ENCODE measurements at places on chromosomes 1 and 21.

DNA sequence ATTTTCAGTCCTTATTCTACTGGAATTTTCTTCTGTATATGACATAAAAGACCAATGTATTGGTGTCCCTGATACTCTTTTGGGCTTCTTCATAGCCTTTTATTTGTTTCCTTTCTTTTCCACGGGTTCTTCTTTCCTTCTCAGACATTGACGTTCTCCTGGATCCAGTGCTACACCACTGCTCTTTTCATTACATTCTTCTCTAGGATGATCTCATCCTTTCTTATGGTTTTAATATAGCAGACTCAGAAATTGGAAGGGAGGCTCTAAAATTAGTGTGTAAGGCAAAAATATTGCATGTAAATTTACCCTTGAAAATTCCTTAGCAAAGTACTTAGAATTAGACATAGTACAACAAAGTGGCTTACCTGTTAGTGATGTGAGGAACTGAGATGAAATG is 65.3 kb downstream of the SELENOF start:
- no peak for DNase-seq

- no peak for DNase-seq
Measured at GRCh38 chr1:109559995-109560394, 11.6 kb downstream of the GNAI3 start.

- no peak for DNase-seq
Measured at GRCh38 chr1:78475888-78476610, 14.7 kb upstream of the PTGFR start.

GRCh38 chr1:15236746-15237145 is 10.3 kb upstream of the FHAD1 start:
- no peak for DNase-seq

DNA sequence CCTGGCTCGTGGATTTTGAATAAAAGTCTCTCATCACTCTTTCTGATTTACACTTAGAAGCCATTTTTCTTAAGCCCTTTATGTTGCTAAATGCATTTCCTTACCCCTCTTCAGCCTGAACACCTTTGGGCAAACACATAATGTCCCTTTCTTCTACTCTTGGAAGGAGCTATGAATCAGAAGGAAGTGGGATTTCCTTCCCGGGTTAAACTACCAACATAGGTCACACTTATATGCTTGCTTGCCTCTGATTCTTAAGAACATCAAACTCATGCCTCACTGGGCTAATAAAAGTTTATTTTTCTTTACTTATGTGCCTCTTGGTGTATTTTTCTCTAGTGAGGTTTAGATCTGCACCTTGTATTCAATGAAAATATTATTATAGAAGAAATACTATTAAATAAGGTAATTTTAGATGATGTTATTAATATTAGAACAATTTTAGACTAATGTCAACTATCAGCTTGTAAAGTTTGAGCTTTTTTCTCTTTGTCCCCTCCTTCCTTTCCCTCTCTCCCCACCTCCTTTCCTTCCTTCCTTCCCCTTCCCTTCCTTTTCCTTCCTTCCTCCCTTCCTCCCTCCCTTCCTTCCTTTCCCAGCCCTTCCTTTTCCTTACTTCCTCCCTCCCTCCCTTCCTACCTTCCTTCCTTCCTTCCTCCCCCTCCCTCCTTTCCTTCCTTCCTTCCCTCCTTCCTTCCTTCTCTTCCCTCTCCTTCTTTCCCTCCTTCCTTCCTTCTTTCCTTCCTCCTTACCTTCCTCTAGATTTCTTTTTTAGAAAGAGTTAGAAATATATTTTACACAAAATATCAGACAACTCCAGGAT is 66.5 kb upstream of the KCNJ6 start:
- no peak for DNase-seq

DNA sequence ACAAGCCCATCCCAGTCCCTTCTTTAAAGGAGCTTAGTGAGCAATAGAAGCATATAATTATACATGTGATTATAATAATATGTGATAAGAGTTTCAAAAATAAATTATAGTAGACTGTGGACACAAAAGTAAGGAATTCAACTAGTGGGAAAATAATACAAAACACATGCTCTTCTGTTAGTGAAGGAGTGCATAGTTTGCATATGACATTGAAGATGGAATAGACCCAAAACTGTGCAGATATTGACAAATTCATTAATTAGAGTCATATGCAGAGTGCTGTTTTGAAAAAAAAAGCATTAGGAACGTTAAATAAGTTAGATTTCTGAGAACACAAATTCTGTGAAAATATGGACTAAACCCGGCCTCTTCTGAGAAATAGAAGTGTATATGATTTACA is 278.8 kb downstream of the ASTN1 start:
- no peak for DNase-seq

GRCh38 chr1:109248797-109249629 is at the start of gene CELSR2:
CELSR2 (plus strand) TSS chr1:109249539; CDS start chr1:109250080, 541 bp downstream.
- DNase-seq = peak; percentile 75

- no peak for DNase-seq
Measured at GRCh38 chr1:46508757-46509156, 19.1 kb downstream of the DMBX1 start.

DNA sequence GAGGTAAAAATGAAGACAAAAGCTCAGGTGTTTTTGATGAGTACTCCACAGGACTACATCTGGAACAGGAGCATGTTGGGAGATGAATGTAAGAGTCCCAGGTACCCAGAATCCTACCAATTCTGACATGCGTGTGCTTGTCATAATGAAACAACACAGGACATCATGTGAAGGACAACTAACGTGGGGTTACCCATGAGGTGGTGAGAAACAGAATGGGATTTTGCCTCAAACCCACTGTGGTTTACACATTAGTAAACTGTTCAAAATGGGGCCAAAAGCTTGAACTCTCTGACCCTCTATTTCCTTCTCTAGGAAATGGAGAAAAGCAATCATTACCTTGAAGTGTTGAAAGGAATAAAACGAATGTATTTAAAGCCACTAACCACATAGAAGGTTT is 266.2 kb downstream of the RGS7 start:
- DNase-seq = no peak

GRCh38 chr1:64476251-64476952 is 6.5 kb downstream of the CACHD1 start:
- DNase-seq = no peak

- no peak for DNase-seq
Measured at GRCh38 chr1:11061652-11062365, 2.0 kb upstream of the SRM start.

DNA sequence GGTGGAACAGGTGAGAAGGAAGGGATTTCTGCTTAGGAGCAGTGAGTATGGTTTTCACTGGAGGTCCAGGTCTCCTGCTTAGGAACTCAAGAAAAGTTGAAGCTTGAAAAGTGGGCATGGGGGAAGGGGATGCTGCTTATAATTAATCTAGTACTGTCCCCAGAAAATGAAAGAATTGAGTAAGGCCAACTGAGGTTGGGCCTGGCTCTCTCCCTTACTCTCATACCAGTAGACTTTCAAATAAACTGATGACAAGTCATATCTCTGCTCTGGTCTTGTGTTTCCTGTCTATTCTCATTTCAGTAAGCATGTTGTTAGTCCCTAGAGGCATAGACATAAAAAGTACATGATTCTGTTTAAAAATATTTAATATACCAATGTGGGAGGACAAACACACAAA is 26.4 kb downstream of the CD48 start:
- no peak for DNase-seq

- no peak for DNase-seq
Measured at GRCh38 chr1:117436513-117436912, 69.3 kb downstream of the MAN1A2 start.

DNA sequence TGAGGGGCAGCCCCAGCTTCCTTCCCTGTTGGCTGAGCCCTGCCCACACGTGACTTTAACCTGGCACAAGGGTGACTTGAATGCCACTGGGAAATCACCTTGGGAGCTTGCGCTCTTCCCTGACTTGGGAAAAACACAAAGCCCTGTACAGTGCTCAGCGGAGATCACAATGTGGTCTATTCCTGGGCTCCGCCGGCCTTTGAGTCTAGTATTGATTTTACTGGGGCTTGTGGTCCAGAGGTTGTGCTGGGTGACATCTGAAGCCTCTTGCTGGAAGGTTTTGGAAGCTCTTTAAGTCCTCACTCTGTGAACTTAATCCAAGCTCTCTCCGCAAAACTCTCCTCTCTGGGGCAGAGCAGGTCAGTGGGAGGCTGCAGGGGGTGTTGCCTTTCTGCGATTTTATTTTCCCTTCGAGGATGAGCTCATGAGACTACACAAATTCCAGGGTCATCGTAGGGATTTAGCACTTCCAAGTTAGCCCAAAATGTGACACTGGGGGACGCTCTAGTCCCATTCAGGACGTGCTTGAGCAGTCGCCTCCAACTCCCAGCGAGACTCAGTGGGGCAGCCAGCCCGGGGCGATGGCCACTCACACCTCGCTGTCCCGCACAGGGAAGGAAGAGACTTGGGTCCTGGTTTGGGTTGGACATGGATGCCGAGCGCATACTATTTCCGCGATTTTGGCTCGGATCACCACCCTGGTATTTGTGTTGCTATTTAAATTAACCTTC is 291.9 kb upstream of the AJAP1 start:
- DNase-seq = no peak

DNA sequence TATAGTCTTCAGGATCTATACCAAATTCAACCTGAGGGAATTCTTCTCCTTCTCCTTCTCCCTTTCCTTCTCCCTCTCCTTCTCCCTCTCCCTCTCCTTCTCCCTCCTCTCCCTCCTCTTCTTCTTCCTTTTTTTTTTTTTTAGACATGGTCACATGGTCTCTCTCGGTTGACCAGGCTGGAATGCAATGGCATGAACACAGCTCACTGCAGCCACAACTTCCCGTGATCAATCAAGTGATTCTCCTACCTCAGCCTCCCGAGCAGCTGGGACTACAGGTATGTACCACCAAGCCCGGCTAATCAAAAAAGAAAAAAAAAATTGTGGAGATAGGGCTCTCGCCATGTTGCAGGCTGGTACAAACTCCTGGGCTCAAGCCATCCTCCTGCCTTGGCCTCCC is 51.5 kb downstream of the DNAI4 start:
- DNase-seq = no peak

DNA sequence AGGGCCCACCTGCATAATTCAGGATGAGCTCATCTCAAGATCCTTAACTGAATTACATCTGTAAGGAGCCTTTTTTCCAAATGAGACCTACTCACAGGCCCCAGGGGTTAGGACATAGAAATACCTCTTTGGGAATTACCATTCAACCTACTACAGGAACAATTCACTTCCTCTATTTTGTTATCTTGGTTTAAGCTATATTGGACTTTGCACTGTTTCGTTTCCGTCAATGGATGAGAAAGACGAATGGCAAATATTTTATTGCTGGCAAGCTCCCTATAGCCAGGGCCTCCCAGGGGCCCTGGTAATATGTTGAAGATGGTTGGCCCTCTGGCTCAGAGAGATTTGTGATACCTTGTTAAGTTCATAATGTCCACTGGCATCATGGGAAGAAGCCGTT is 384.2 kb upstream of the DUSP10 start:
- no peak for DNase-seq

- DNase-seq = no peak
Measured at GRCh38 chr1:94807742-94808491, 12.2 kb upstream of the SLC44A3 start.

DNA sequence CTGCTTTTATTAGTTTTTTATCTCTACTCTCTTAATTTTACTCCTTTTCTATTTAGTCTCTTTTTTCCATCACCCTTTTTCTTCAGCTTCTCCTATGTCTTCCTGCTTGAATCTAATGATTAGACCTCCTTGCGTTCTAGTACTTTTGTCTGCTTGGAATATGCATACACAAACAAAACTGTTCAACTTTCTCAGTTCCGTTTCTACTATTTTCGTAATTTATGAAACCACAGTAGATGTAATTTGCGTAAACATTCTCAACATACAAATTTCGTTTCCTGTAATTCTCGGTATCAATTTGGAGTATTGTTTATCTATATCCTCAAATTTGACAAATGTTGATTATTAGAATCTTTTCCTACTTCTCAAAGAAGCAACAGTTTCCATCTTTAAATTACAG is 772.5 kb downstream of the USP25 start:
- no peak for DNase-seq

DNA sequence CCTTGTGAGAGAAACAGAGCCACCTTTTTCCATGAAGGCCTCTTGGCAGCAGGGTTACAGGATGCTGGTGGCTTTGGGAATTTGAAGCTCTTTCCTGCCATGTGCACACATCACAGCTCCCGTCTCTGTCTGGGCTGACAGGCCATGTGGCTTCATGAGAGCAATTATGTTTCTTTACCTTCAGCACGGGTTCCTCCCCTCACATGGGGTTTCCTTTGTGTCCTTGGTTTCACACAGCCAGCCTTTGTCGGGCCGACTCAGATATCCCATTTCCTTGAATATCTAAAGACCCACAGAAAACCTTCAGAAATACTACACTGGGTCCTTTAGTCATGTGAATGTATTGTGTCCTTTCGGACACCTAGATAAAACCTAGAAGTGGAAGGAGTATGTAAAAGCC is 7.1 kb downstream of the CLIC6 start:
- DNase-seq = no peak

GRCh38 chr21:36203603-36203889 is 46.9 kb downstream of the DOP1B start:
- peak; percentile 64 for DNase-seq

- DNase-seq = no peak
Measured at GRCh38 chr1:176628775-176629174, 165.8 kb downstream of the PAPPA2 start.

DNA sequence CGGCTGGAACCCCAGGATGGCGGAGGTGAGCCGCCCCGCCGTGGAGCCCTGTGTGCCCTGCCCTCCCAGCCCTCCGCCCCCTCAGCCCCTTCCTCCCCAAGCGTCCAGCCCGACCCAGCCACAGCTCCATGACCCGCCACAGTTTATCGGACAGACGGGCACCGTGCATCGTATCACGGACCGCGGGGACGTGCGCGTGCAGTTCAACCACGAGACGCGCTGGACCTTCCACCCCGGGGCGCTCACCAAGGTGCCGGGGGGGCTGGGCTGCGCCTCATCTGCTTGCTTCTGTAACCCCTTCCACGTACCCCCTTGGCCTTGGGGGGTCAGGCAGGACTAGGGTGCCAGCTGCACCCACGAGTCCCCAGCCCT is 6.6 kb upstream of the MMP23B start:
- DNase-seq = no peak
